Stimulated activated CD4-positive, alpha-beta T cell treated with anti-CD3 and anti-CD28 coated beads, Interleukin-15, amount 100 ng/mL, for 1 hour (primary cell): ENCODE measurements at places on chromosomes 7 and 10.

DNA sequence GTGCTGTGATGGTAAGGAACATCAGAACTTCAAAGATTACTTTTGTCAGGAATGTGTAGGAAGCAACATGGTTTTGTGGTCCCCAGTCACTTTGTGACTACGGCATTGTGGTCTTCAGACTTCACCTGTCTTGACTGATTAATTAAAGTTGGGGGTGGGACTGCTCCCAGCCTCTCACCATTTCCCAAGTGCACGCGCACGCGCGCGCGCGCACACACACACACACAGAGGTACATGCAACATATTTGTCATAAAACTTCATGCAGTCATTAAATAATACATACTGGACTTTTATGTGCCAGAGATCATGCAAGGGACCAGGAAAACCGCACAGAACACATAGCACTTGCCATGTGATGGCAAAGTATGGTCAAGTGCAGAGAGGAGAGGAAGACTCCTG, 181.2 kb downstream of the EVX1 start:
- no peak for DNase-seq

- no peak for DNase-seq
Observed at GRCh38 chr10:124535731-124536495, 74.3 kb downstream of the LHPP start.

- DNase-seq, result no peak
Observed at GRCh38 chr7:18916826-18917225, 200.6 kb downstream of the TWIST1 start.

- no peak for DNase-seq
Observed at GRCh38 chr7:20217193-20217948, at the start of gene MACC1. TSS of gene MACC1 (minus strand) at chr7:20217384. CDS start at chr7:20161862, 55,522 bp downstream.

GRCh38 chr7:80429181-80429580, 82.7 kb downstream of the GNAT3 start:
- no peak for DNase-seq

- no peak for DNase-seq
Observed at GRCh38 chr10:109933984-109934565, 10.8 kb upstream of the XPNPEP1 start.

GRCh38 chr7:106866298-106867281, 1.5 kb downstream of the PIK3CG start:
- no peak for DNase-seq

DNA sequence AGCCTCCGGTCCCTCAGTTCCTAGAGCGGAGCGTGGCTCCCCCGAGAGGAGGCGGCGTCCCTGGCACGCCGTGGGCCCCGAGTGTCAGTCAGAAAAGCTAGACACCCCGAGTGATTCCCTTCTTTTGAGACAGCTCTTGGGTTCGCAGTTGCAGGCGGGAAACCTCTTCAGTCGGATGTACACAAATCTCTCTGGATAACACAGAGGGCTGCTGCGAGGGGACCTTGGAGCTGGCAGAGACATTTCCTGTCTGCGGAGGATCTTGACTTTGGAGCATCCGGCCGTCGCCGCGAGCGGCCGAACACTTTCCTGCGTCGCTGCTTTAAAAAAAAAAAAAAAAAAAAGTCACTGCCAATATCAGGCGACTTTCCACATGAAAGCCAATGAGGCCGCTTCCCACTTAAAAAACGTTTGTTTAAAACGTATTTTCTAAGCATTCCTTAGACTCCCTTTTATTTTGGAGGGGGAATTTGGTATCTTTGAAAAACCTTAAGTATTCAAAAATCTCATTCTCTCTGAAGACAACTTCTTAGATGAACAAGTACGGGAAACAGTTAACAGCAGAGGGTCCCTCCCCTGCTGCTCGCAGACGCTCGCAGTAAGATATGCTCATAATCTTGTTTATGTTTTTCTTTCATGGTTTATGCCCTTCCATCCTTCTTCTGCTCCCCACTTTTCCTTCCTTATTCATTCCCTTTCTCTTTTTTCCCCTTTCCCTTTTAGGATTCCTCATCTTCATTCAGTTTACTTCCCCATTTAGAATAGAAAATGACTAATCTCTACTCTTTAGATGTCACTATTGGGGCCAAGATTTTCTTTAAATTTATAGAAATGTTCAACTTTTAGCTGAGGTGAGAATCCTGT, 10.0 kb downstream of the HHEX start:
- no peak for DNase-seq

GRCh38 chr7:35758421-35758820, 42.4 kb upstream of the SEPTIN7 start:
- no peak for DNase-seq

GRCh38 chr10:109727436-109727835, 195.9 kb downstream of the XPNPEP1 start:
- DNase-seq, result no peak

DNA sequence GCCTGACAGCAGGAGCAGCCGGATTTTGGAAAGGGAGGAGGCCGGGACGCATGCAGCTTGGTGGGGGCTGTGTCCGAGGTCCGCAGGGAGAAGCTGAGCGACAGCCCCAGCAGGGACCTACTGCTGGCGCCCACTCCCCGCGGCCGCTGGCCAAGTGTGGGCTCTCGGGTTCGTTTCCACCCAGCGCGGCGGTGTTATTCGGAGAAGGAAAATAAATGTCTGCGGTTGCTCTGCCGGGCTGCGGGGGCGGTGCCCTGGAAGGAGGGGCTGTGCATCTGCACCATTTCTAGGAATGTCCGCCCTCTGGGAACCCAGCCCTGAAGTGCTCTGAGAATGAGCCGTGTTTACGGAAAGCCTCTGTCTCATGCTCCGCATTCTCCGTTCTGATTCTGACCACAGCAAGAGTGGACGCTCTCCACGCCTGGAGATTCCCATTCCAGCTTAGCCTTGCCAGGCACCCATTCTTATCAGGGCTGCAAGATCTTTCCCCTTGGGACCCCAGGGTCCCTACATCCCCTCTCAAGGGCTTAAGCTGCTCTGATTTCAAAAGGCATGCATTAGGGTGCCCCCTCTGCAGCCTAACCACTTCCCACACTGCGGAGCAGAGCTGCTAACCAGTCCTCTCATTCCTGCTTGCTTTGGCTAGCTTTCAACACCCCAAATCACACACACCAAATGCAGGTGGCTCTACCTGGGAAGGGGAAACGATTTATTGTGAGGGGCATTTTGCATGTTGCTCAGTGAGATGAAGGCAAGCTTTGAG, 256.6 kb upstream of the GLI3 start:
- DNase-seq, result no peak

- DNase-seq, result peak; percentile 5
Observed at GRCh38 chr10:127907411-127908105, 655 bp downstream of the PTPRE start.

DNA sequence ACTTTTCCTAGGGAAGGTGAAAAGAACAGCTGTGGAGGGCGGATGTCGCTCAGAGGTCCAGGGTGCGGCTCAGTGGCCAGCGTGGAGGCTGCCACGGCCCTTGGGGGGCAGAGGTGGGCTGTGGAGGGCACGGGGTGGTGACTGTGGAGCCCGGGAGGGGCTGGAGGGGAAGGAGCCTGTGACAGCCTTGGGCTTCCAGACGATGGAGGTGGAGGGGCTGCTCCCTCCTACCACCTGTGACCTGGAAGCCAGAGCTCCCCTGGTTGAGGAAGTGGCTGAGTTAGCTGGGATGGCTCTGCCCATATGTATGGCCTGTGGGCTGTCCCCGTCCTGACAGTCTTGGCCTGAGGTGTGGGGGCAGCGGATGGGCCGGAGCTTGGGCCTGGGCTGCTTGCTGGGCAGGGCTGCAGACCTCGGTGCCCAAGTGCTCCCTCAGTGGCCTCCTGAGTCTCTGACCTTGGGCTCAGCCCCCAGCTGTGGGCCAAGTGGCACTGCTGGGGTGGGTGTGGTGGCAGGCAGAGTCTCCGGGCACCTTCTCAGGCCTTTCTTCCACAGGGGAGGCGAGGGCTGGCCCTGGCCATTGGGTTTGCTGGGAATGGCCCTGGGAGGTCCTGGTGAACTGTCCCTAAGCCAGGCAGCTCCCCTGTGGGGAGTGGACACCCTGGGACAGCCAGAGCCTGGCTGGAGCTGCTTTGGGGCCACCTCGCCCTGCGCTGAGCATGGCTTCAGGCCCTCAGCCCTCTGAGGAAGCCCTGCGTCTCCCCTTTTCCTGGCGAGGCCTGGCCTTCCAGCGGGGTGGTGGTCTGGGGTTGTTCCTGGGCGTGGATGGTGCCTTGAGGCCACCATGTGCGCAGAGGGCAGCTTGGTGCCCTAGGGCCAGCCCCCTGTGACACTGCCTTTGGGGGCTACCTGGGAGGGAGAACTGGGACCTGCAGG, 3.9 kb downstream of the BRI3 start:
- DNase-seq, result no peak

DNA sequence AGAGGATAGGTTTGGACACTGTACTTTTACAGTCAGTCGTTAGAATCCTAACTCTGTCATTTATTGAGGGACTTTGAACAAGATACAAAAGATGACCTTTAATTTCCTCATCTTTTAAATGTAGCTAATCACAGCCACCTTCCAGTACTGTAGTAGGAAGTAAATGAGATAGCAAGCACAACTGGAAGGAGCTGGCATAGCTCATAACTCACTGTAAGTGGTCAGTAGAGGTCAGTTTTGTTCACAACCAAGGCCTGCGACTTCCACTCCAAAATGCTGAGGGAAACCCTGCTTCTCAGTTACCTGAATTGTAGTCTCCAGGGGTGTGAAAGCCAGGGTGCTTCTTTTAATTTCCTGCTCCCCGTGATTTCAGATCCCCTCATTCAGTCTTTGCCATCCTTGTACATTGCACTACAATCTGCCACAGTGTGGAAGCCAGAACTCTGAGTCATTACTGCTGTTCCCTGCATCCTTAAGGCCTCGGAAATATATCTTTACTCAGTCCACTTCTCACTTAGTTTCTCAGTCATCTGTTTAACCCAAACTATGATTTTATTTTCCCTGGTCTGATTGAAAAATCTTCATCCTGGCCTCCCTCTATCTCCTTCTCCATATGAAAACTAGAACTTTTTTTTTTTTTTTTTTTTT, 361.2 kb downstream of the NRG3 start:
- no peak for DNase-seq

GRCh38 chr10:129131457-129132132, 335.4 kb upstream of the MGMT start:
- no peak for DNase-seq

GRCh38 chr7:44961844-44962482, 16.9 kb downstream of the MYO1G start:
- no peak for DNase-seq

DNA sequence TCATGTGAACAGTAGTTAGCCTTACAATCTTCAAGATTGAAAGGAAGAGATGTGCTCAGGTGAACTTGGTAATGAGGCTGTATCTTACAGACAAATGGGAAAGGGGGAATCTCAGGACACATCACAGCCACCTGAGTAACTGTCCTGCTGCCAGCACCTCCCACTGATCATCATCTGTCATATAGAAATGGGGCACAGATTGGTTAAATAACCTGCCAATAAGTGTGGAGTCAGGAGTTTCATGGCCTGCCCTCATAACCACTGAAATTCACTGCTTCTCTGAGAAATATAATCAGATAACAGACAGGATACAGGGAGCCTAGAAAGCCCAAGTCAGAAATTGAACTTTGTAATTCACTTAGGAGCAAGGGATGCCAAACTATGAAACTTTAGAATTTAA, 64.9 kb upstream of the TAS2R16 start:
- DNase-seq, result no peak

- DNase-seq, result no peak
Observed at GRCh38 chr10:78953113-78953798, 115.5 kb upstream of the ZMIZ1 start.

- DNase-seq, result no peak
Observed at GRCh38 chr10:1289591-1289990, 233.4 kb downstream of the WDR37 start.

DNA sequence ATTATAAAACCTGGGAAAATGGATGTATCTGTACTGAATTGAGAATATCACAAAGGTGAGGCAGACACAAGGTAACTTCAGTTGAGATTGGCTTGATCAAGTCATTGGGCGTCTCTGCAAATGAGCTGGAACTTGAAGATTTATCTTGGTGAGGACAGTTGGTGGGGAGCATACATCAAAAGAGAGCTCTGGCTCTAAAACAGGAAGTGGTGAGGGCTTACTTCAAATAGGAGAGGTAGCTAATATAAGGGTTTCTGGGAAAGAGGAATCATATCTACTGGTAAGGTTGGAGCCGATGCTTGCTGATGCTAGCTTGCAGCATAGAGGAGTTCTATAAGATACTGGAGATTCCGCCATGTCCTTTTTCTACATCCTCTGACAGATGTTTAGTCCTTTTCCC, 39.9 kb upstream of the FGL2 start:
- no peak for DNase-seq

- no peak for DNase-seq
Observed at GRCh38 chr7:23093111-23093510, 12.5 kb upstream of the KLHL7 start.

- no peak for DNase-seq
Observed at GRCh38 chr7:16634271-16634738, 11.2 kb downstream of the ANKMY2 start.

GRCh38 chr10:6197321-6197720, 5.4 kb upstream of the PFKFB3 start:
- DNase-seq, result no peak

GRCh38 chr10:79318369-79318768, 28.9 kb upstream of the PPIF start:
- no peak for DNase-seq

GRCh38 chr10:96073722-96074121, 30.3 kb downstream of the CCNJ start:
- no peak for DNase-seq

- no peak for DNase-seq
Observed at GRCh38 chr10:5817322-5818047, 4.3 kb upstream of the GDI2 start.

DNA sequence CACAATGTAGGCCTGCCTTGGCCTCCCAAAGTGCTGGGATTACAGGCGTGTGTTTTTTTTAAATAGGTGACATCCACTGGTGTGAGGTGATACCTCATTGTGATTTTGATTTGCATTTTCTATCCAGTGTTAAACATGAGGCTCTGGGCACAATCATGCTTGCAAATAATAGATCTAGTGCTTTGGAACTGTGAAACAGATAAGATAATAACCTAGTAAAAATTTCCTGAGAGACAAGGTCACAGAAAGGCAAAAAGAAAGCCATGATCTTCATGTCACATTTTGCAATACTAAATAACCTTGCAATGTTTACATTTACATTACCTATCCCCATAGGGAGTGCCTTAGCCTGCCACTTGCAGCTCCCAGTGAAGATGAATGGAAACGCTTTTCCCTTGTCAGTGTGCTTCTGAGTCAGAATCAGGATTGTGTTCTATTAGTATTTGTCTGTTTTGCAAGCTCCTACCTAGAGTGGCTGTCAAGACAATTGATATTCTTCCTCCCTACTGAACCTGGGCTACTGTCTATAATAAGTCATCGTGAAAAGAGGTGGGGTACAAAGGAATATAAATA, 256.5 kb downstream of the PHTF2 start:
- no peak for DNase-seq

GRCh38 chr10:110706690-110707098, 62.6 kb downstream of the RBM20 start:
- DNase-seq, result no peak

GRCh38 chr7:29362380-29362779, 167.8 kb downstream of the CHN2 start:
- DNase-seq, result no peak
